ENCODE measurements at places on chromosomes 13 and 19.

GRCh38 chr19:33096005-33096404 is 15.0 kb downstream of the GPATCH1 start:
- no peak overlapping the region for H3K4me3 ChIP-seq
- H3K36me3 ChIP-seq, result peaks cover 99% of the 10 kb centered on the region
- H3K27me3 ChIP-seq, result no peaks in the 10 kb centered on the region
- no peak overlapping the region for H3K27ac ChIP-seq
- no peak for DNase-seq
- H3K4me1 ChIP-seq, result no peaks in the 10 kb centered on the region

GRCh38 chr19:31260171-31260933 is 88.9 kb downstream of the TSHZ3 start:
- H3K27ac ChIP-seq, result no peak overlapping the region
- no peaks in the 10 kb centered on the region for H3K36me3 ChIP-seq

- no peak for DNase-seq
- no peaks in the 10 kb centered on the region for H3K27me3 ChIP-seq
- no peaks in the 10 kb centered on the region for H3K36me3 ChIP-seq
- no peak overlapping the region for H3K27ac ChIP-seq
- no peaks in the 10 kb centered on the region for H3K4me1 ChIP-seq
These were observed 43.3 kb upstream of the RNF113B start for GRCh38 chr13:98220271-98220791.

DNA sequence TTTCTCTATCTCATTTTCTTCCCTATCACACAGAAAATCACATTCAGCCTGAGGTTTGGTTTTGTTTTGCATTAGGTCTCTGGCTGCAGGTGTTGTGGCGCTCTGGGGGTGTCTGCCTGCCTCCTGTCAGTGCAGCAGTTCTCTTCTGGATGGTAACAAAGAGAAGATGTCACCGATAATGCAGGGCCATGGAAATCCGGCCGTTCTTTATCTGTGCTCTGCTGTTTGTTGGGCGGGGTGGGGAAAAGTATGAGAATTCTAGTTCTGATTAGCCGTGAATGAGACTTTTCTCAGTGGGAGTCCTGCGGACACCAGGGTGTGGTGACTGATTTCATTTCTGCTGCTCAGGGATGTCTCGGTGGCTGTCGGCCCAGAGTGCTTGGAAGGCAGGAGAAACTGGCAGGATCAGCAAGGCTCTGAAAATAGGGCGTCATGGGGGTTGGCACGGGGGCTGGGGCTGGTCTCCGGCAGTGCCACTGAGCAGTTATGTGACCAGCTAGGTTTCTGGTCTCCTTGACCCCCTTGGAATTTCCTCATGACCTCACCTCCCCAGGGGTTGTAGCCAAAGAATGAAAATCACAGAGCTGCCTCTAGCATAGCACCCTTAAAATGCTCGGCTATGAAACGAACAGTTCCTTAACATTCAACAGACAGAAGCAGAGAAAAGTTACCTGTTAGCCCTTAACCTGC is 5.0 kb downstream of the RNF113B start:
- no peak overlapping the region for H3K27ac ChIP-seq
- no peaks in the 10 kb centered on the region for H3K36me3 ChIP-seq
- DNase-seq, result no peak
- no peaks in the 10 kb centered on the region for H3K27me3 ChIP-seq

DNA sequence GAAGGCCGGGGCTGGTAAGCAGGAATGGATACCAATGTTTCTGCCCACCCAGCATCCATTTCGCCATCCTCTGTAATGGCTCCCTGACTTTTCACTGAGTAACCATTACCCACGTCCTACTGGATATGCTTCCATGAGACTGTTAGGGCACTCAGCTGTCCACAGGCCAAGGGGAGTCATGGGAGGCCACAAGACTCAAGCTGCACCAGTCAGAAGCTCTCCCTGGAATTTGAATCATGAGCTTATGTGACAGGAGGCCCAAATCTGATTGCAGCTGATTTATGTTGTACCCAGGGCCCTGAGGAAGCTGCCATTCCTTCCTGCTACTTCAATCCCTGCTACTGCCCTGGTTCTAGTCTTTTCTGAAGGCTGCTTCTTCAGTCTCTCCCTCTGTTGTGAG is 28.3 kb downstream of the DEDD2 start:
- no peaks in the 10 kb centered on the region for H3K27me3 ChIP-seq
- H3K36me3 ChIP-seq, result no peaks in the 10 kb centered on the region
- H3K27ac ChIP-seq, result no peak overlapping the region
- peaks cover 28% of the 10 kb centered on the region for H3K4me1 ChIP-seq

DNA sequence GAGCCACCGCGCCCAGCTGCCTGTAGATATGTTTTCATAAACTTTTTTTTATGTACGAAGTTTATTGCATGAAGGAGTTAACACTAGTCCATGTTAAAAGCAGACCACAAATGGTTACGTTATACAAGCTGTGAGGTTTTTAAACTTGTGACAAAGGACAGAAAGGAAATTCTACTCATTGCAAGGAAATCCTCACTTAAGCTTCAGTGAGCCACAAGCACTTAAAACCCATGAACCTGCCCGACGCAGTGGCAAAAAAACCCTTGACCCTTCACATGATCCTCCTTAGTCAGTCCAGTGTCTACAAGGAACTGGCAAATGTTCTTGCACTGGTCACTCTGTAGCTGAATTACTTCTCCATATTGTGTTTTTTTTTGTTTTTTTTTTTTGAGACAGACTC is 4.2 kb downstream of the MPND start:
- H3K4me1 ChIP-seq, result peaks cover 18% of the 10 kb centered on the region
- peaks cover 57% of the 10 kb centered on the region for H3K36me3 ChIP-seq
- H3K4me3 ChIP-seq, result no peak overlapping the region
- no peak overlapping the region for H3K27ac ChIP-seq
- H3K27me3 ChIP-seq, result no peaks in the 10 kb centered on the region
- DNase-seq, result no peak

- H3K27ac ChIP-seq, result no peak overlapping the region
- H3K36me3 ChIP-seq, result peaks cover 9% of the 10 kb centered on the region
- DNase-seq, result no peak
- no peak overlapping the region for H3K4me3 ChIP-seq
These were observed 5.9 kb downstream of the KLC3 start for GRCh38 chr19:45346449-45346848.

DNA sequence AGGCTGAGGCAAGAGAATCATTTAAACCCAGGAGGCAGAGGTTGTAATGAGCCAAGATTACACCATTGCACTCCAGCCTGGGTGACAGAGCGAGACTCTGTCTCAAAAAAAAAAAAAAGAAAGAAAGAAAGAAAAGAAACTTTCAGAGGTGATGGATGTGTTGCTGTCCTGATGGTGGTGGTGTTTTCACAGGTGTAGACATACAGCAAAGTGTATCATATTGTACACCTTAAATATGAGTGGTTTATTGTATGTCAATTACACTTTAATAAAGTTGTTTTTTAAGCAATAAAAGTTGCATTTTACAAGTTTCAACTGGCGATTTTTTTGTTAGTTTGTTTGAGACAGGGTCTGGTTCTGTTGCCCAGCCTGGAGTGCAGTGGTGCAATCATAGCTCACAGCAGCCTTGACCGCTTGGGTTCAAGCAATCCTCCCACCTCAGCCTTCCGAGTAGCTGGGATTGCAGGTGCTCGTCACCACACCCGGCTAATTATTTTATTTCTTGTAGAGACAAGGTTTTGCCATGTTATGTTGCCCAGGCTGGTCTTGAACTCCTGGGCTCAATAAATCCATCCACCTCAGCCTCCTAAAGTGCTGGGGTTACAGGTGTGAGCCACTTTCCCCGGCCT is 13.5 kb upstream of the INSR start:
- H3K27me3 ChIP-seq, result no peaks in the 10 kb centered on the region
- H3K27ac ChIP-seq, result no peak overlapping the region
- no peak for DNase-seq
- H3K4me3 ChIP-seq, result no peak overlapping the region
- H3K36me3 ChIP-seq, result no peaks in the 10 kb centered on the region
- no peaks in the 10 kb centered on the region for H3K4me1 ChIP-seq
